ENCODE measurements at places on chromosomes 12 and 14.

DNA sequence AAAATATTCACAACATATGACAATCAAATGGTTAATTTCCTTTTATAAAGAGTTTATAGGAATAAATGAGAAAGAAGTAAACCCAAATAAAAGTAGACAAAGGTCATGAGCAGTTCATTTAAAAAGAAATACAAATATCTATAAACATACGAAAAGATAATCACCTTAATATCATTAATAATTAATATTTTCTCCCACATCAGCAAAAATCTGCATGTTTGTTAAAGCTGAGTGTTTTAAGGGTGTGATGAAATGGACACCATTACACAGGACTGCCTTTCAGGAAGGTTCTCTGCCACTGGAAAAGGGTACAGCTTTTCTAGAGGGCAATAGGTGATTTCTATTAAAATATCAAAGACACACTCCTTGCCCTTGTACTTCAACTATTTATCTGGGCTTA lies 14.7 kb upstream of the DHRS4 start:
- no peak for DNase-seq

- DNase-seq = no peak
Observed at GRCh38 chr14:30252783-30253674, 305.9 kb upstream of the G2E3 start.

DNA sequence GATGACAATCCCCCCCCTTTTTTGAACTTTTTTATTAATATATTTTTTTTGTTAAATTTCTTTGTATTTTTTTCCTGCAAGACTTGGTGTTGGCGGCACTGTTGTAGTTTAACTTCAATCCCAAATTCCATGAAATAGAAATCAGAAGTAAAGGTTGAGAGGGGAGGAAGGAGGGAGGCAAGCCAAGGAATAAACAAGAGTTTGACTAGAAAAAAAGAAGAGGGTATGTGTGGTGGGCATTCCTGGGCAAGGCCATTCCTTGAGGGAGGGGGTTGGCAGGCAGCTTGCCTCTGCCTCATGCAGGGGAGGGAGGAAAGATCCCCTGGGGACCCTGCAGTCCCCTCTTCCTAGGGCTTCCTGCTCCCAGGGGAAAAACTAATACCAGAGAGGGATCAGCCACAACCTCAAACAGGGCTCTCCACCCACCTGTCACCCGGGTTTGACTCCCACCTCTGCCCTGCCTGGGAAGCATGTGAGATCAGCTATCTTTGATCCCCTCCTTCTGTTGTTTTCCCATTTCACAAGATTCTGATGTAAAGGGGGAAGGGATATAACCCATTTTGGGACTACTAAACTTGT lies 519 bp upstream of the AP1G2 start:
- no peak for DNase-seq

- no peak for DNase-seq
Observed at GRCh38 chr12:46553266-46553665, 180.7 kb upstream of the SLC38A2 start.

DNA sequence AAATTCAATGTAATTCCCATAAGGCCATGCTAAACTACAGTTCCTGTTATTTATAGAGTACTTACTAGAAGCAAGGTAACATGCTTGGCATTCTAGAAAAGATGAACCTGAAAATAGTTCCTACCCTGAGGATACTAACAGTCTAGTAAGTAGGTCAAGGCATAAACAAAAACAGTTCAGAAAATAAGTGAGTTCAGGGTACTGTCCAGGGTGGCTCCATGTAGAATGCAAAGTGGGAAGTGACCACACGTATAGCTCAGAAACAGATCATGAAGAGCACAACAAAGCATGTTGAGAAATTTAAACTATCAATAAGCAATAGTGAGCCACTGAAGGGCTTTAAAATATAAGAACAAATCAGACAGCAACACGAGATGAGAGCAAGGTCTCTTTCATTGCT lies 2.3 kb downstream of the TMED10 start:
- DNase-seq = no peak

GRCh38 chr14:101103321-101103901 lies 199.9 kb upstream of the RTL1 start:
- no peak for DNase-seq

GRCh38 chr12:58860056-58860787 lies 60.1 kb downstream of the LRIG3 start:
- no peak for DNase-seq

DNA sequence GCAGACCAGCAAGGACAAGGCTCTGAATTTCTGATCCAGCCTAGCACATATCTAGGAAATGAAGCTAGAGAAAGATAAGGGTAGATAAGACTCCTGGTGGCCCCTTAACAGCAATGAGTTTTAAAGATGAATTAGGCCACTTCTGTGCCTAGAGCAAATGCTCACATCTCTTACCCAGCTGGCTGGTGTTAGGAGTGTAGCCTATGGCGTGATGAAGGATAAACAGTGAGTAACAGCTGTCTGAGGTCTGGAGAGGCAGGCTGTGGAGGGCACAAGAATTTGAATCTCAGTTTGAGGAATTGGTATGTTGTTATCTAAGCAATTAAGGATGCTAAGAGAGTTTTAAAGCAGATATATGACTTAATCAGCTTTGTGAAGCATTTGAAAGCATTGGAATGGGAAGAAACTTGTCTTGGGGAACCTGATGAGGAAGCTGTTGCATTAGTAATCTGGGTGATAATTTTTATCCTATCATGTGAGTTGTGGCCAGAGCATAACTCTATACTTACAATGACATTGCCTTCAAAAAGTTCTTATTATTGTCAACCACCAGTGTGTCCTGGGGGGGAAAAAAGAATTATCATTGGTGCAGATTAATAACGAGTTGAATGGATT lies 161.8 kb downstream of the SRGAP1 start:
- no peak for DNase-seq

- no peak for DNase-seq
Observed at GRCh38 chr14:22218728-22219127, 370.3 kb downstream of the DAD1 start.

- peak; percentile 89 for DNase-seq
Observed at GRCh38 chr12:56129206-56129941, 1.3 kb downstream of the ESYT1 start.

GRCh38 chr14:90168425-90169105 lies 87.8 kb upstream of the PSMC1 start:
- no peak for DNase-seq

- DNase-seq = no peak
Observed at GRCh38 chr12:80837342-80837978, 100.3 kb downstream of the LIN7A start.

DNA sequence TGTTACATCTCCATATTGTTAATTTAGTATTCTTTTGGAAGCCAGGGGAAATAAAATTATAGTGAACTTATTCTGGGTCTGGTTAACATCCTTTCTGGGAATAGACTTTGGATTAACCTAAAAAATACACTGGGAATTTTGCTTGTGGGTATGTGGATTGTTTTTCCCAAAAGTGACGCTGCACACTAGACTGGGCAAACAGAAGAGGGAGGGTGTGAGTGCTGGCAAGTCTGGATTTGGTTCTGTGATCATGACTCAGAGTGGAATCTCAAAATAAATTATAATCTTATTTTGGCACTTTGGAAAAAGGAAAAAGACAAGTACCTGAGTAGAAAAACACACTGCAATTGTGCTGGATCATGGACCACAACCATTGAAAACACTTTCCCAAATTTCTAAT lies 15.2 kb upstream of the LUM start:
- no peak for DNase-seq

GRCh38 chr12:113325916-113326315 lies 9.0 kb downstream of the SLC8B1 start:
- no peak for DNase-seq

DNA sequence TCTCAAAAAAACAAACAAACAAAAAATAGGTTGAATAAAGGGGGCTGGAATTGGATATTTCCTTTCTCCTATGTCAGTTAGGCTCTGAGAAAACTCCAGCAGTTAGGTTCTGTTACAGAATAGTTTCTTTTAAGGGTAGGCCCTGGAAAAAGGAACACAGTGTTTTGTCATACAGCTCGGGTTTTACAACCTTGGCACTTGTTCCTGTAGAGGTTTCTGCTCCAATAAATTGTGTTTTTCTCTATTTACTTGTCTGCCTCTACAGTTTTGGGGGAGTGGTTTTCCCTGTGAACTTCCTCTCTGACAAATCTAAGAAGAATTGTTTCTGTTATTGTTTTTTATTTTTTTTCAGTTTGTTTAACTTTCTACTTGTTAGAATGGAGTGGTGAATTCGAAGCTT lies 167.6 kb downstream of the ACSS3 start:
- no peak for DNase-seq

All from stimulated activated effector memory CD8-positive, alpha-beta T cell treated with anti-CD3 and anti-CD28 coated beads, Interleukin-12 subunit alpha, Interleukin-12 subunit beta, amount 100 ng/mL, for 72 hours (primary cell).